Activated naive CD4-positive, alpha-beta T cell treated with anti-CD3 and anti-CD28 coated beads, Interleukin-2, amount 10 ng/mL, durations not matched to agents 7 days and 5 days (primary cell): ENCODE measurements at places on chromosomes 1 and 21.

DNA sequence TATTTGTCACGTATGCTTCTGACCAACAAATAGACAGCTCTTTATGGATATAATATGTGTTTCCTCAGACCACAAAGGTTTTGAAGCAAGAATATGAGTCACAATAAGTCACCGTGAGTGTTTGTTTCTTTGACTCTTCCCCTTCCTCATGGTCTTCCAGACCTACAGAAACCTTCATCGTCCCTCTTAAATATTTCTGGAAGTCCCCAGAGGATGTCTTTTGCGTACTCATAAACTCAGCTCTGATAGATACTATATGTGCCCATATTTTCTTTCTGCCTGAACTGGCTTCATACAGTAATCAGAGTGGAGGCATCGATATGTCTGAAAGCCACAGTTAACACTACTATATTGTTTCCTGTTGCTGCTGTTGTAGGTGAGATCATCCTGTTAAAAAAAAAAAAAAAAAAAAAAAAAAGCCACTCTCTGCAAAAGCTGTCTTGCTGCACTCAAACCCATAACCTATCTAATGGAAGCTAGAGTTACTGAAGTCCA is 38.4 kb downstream of the ADAMTS1 start:
- DNase-seq: no peak

GRCh38 chr1:66681686-66682085 is 70.6 kb upstream of the DYNLT5 start:
- DNase-seq: no peak

DNA sequence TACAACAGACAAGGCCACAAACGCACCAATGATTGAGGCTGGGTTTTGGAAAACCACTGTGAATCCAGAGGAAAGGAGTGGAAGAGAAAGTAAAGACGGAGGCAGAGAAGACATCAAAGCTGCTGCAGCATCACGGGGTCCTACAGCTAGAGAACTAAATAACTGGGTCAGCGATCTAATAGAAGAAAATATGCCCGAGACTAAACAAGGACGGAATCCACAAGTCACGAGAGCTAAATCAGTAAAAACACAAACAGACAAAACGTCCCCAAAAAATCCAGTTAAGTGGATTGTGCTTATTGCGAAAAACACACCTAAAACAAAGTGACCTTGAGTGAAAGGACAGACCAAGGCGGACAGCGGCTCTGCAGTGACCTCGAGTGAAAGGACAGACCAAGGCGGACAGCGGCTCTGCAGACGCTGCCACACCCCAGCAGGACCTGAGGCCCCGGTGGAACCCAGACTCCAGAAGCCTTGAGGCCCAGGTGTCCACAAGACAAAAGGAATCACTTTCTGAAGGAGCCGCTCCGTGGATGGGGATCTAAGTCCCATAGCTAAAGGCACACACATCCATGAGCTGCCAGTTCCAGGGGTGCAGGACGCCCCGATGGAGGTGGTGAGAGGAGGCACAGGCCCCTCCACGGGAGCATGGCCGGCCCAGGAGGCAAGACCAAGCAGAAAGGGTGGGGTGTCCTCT is 6.0 kb downstream of the FTCD start:
- no peak for DNase-seq

DNA sequence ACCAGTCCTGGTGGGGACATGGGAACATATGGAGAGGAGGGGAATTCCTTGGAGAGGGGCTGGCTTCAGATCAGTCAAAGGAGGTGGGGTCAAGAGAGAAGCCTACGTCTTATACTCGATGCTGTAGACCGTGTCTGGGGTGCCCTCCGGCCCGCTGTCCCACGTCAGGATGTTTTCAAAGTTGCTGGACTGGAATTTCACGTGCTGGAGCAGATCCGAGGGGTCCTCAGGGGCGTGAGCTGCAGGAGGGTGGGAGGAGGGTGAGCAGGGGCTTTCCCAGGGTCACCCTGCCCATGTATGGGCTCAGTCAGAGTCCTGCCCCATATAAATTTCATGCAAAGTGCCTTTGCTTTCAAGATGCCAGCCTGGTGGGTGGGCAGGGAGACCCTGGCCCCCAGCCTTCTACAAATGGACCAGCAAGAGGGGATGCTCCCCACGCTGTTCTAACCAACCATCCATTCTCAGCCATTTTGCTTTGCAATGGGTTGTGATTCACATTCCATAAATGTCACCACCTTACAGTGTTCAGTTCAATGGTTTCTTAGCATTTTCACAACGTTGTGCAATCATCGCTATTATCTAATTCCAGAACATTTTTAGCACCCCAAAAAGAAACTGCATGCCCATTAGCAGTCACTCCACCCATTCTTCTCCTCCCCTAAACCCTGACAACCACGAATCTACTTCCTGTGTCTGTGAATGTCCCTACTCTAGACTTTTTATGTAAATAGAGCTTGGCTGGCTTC is 4.3 kb downstream of the IL22RA1 start:
- DNase-seq: peak; percentile 8

DNA sequence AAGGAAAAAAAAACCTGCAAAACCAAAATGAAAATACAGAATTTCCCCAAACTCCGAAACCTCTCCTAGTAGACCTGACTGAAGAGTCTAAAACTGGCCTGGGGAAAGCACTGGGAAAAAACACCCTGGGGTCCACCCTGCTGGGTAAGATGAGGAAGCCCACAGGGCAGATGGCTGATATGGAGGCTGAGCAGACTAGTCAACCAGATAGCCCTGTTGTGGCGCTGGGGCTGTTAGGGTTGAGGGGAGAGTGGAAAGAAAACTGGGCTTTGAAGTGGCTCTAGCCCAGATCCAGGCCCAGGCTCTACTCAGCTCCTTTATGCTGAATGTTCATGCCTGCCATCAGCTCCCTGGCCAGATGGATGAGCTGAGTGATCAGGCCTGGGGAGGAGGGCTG is 6.8 kb upstream of the SLAMF1 start:
- DNase-seq: no peak

- no peak for DNase-seq
Measured at GRCh38 chr21:28856588-28857250, 136.0 kb downstream of the LTN1 start.

- DNase-seq: no peak
Measured at GRCh38 chr1:96538883-96539282, 182.7 kb upstream of the PTBP2 start.

DNA sequence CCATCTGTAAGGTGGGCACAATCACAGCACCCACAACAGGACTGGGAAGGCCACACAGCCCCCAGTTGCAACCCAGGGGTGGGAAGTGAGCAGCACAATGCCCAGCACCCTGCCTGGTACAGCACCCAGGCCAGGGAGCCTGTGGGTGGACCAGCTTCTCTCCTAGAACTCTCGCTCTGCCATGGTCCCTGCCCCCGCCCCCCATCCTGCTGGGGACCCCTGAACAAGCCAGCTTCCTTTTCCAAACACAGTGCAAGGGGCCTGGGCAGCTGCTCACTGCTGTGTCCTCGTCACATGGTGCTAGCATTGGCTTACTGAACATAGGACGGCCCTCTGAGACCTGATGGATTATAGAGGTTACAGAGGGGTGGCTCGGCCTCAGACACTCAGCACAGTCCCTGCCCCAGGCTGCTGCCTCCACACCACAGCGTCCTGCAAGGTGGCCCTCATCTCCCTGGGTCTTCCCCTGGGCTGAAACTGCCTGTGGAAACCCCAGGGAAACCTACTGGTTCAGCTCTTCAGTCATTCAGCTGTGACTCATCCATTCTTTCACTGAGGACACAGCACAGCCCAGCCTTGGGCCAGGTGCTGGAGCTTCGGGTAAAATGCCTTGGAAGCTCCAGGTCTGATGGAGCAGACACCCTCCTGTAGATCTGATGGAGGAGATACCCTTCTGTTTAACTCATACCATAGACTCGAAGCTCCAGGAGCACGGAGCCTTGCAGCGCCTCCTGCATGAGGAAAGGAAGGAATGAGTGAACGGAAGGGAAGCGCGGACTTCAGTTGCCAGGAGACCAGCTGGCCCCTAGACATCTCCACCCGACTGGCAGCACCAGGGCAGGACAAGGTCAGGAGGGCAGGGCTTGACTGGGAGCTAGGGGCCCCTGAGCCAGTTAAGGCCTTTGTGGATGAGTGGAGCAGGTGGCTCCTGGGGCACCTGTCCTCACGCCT is 8.1 kb upstream of the PRDM16 start:
- DNase-seq: peak; percentile 8

DNA sequence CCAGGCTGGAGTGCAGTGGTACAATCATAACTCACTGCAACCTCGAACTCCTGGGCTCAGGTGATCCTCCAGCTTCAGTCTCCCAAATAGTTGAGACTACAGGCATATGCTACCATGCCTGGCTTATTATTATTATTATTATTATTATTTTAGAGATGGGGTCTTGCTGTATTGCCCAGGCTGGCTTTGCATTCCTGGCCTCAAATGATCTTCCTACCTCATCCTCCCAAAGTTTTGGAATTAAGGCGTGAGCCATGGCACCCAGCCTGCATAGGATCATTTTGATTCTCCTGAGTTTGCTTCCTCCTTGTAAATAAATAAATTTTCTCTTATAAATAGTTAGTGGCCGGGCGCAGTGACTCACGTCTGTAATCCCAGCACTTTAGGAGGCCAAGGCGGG is 6.2 kb downstream of the DDI2 start:
- DNase-seq: no peak

DNA sequence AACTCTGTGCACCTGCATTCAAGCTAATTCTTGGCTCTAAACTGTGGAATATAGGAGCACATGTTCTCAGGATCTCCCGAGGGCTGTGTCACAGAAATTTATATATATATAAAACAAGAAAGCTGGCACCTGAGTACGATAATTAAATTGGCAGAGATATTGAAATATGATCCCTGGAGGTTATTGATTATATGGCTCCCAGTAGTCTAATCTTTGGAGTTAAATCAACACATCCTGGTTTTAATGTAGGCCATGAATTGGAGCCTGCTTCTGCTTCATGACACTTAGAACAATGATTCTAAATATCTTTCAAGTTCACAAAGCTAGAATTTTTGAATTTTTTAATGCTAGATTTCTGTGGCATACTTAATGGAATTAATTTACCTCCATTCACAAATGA is 84.3 kb downstream of the CTH start:
- DNase-seq: no peak

DNA sequence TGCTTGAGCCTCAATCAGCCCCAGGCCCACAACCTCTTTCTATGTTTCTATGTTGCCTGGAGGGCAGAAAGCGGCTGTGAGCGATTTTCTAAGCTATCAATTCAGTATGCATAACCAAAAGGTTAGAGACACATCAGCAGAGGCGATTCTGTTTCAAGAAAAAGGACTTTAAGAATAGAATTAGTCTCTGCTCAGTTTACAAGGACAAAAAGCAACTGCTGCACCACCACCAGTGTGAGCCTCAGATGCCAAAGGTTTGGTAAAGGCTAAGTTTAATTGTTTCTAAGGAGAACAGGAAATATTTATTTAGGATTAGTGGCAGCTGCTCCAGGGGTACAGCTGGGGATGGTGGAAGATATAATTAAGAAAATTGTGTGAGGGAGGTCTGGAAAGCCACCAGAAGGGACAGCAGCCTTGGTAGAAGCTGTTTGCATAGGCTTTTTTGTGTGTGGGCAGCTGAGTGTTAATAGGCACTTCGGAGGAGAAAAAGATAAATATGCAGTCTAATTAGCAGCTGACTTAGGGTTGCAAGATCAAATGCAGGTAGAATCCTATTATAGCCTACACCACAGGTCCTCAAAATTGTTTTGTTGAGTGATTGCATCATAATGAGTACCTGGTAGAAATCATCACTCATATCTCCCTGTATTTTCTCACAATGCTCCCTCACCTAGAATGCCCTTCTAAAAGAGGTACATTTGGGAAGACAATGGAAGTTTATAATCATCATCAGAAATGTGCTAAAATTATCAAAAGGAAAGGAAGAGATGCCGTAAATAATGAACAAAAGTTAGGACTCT is 35.8 kb downstream of the ZC3H11B start:
- DNase-seq: no peak

GRCh38 chr21:32886339-32886738 is 114.8 kb upstream of the PAXBP1 start:
- DNase-seq: peak; percentile 41

- DNase-seq: no peak
Measured at GRCh38 chr1:1205769-1206375, 520 bp downstream of the TNFRSF18 start.

DNA sequence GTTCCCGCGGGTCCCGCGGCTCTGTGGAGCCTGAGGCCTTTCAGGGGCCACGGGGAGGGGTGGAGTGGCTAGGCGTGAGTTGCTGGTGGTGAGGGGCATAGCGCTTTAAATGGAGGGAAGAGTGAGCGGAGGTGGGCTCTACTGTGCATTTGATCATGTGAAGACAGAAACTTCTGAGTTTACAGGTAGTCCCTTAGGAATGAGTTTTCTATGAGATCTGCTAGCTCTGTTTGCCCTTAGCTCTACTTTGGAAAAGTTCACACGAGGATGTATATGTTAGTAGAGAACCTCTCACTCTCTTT is 593 bp downstream of the ST6GALNAC3 start:
- DNase-seq: no peak

DNA sequence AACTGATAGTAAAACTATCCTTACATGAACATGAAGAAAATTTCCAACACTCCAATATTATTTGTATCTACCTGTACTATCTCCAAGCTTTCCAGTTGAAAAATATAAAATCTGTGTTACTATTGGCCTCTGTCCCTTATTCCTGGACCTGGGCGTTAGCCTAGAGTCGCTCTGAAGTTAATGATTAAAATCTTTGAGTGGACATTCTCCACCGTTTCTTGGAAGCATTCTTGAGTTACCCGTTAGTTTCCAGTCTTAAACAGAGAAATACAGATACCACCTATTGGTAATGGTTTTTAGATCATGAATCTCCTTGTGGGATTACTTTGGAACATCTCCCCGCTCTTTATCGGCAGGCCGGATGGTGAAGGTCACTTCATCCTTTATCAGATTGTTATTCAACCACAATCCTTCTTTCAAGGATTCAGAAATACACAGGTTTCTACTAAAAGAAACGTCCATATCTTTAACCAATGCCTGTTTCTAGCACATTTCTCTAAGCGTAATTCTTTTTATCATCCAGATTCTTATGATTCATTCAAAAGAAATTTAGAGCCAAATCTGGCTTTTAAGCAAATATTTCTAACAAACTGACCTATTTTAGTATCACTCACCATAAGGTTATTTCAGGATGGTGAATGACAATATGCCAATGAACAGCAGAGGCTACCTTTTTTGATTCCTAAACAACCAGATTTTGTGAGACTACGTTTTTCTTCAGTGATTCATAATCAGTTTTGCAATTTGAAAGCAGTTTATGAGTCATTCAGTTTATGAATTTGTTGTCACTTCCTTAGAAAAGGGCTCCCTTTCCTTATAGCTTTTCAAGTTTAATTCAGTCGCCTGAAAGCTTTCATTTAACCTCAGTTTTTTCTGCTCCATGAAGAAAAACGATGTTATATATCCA is 70.2 kb upstream of the ERRFI1 start:
- no peak for DNase-seq
